ENCODE measurements at places on chromosomes 6 and 20.

DNA sequence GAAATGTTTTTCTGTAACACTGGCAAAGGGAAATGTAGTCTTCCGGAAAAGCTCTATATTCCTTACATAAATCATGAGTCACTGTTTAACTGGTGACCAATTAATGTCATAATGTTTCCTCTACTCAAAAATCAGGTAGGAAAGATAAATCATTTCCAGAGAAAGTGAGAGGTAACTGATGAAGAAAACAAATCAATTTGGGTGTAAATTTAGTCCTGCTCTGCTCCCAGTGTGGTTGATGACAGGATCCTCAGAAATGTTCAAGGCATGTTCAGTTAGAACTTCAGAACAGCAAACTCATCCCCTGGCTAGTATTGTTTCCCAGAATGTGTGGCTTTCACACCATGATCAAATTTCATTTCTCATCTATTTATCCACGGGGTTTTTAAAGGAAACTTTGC is 38.8 kb upstream of the SPACA1 start:
- no peak for DNase-seq

DNA sequence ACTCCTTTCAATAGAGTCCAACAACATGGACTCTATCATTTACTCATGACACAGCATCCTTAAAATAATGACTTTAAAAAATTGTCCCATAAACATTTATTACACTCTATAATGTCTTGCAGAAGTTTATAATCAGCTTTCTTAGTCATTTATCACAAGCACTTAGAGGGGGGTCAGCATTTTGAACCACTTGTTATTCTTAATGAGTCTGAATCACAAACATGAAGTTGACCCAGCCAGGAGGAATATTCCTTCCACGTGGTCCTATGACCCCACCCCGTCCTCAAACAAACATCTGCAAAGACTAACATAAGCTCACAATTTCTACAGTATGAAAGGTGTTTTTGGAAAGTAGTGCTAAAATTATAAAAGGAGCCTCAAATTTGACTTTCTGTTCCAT is 91.1 kb downstream of the MTFR2 start:
- no peak for DNase-seq

DNA sequence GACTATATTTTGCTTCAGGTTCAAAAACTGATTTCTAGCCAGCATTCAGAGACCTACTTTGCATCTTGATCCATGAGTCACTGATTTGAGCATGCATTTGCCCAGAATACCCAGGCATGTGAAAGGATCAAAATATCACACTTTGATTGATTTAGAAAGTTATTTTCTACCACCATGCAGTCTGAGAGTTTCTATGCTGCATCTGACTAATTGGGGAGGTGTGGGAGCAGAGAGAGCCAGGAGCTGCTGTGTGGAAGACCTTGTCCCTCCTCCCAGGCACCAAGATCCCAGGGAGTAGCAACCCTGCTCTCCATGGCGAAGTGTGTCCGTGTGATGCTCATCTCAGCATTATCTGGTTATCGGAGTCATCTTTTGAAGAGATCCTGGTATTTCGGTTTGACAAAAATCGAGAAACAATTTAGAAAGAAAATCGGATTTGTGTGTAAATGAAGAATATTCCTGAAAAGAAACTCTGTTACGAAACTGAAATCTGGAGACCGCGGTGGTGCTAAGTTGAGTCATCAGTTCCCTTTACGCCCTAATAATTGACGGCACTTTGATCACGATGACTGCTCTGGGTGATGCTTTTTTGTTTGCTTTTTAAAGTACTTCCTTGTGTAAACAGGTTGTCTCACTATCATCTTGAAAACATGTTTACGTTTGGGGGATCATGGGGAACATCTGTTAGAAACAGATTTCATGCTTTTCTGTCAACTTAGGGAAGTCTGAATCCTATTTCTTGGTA is 193.4 kb downstream of the BACH2 start:
- DNase-seq, result no peak

- DNase-seq, result no peak
Measured at GRCh38 chr6:112307707-112308106, 39.4 kb upstream of the RFPL4B start.

DNA sequence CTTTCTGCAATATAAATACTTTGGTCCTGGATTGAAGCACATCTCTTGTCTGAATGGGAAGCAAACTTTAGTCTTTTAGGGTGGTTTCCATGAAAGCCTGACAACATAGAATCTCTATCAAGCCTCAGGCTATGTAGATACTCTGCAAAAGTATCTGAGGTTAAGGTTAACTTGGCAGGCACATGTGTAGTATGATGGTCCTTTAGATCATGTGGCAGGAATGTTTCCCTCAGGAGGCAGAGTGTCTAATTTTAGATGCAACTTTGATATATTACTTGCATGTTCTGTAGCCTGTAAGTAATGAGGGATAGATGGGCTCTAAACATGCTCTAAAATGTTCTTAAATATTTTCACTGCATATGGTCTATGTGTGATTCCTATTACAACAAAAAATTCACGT is 8.2 kb downstream of the MYB start:
- DNase-seq, result no peak

GRCh38 chr6:133895573-133896343 is 6.8 kb downstream of the TCF21 start:
- DNase-seq, result no peak

DNA sequence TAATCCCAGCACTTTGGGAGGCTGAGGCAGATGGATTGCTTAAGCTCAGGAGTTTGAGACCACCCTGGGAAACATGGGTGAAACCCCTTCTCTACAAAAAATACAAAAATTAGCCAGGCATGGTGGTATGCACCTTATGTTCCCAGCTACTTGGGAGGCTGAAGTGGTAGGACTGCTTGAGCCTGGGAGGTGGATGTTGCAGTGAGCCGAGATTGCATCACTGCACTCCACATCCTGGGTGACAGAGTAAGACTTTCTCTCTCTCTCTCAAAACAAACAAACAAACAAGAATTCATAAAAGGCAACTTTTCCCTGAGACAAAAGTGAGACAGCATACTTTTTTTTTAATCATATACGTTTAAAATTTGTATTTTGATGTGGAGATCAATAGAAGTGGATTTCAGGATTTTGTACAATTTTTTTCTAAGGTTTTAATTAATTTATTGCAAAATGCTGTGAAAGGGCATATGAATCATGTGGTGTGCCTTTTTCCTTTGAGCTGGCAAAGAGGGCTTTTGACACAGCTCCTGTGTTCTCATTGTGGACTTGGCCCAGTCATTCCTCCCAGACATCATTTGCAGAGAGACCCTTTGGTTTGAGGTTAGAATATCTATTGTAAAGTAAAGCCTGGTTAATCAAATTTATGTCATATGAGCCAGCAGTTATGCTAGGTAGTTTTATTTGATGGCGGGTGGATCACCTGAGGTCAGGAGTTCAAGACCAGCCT is 77.1 kb downstream of the TULP4 start:
- no peak for DNase-seq

DNA sequence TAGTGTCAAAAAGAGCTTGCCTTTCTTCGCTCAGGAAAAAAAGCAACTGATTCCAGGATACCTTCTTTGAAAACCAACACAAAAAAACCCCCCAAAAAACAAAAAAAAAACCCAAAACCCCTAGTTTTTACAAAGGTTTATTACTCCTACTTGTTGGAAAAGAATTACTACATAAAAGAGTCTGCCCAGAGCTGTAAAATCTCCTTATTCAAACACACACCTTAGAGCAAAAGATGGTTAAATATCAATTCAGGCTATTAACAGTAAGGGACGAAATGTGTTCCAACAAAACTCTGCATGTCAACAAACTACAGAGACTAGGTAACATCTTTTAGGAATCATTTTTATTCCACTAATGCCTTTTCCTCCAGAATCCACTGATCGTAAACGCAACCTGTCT is 42.7 kb downstream of the BCAS1 start:
- no peak for DNase-seq

GRCh38 chr6:64081453-64081852 is 445.9 kb downstream of the PHF3 start:
- no peak for DNase-seq

GRCh38 chr6:160882791-160883279 is 108.7 kb upstream of the MAP3K4 start:
- no peak for DNase-seq

DNA sequence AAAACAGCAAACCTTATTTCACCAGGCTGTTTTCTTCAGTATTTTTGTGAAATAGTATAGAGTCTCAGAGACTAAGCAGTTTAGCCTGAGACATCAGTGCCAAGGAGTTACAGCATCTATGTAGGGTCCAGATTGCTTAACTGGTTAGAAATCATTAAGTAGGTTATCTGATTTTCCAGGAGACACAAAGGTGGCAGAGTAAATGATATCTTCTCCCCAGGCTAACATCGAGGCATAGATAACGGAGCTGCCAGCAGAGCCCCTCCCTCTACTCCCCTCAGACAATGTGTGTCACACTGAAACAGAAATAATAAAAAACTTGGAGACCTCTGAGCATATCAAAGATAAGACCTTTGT is 473.0 kb upstream of the CITED2 start:
- no peak for DNase-seq

GRCh38 chr6:111592726-111593511 is 12.8 kb downstream of the TRAF3IP2 start:
- DNase-seq, result no peak

DNA sequence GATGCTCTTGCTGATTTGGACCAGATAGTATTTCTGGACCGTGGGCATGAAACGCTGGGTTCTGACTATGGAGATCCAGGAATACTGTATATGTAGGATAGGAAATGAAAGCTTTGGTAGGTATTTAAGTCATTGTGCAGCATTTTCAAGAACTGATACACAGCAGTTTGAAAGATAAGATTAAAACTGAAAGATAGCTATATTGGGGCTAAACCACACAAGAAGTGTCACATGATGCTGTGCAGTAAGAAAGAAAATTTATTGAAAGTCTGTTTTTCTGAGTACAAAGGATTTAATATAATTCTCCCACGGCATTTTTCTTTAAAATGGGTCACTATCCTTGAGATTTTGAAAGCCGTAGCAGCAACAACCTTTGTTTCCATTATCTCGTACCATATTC is 305 bp downstream of the IL17A start:
- DNase-seq, result no peak

DNA sequence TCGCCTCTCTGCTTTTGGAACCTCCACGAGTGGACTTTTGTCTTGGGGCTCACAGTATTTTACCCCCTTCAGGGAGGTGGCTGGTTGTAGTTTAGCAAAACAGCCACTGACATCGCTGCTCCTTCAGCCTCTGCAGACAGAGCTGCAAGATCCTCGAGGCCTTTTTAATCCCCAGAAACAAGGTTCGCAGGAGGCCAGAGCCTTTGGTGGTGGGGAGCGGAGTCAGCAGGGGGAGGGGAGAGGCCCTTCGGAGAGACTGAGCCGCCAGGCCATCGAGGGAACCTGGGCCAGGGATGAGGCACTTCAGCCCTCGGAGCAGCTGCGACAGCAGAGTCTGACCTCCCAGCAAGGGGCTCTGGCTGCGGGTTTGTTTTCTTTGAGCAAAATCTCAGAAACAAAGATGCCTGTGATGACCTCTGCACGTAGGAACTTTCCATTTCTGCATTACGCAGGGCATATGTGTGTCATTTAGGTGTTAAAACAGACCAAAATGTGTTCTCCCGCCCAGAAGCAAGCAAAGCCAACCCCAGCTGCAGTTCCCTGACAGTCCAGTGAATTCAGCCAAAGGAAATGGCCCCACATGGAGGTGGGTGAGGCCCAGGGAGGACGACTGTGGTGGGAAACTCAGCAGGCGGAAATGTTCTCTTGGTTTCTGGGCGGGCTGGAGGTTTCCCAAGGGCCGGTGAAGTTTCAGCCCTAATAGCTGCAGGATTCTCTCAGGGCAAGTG is 171.2 kb upstream of the SULF2 start:
- no peak for DNase-seq

DNA sequence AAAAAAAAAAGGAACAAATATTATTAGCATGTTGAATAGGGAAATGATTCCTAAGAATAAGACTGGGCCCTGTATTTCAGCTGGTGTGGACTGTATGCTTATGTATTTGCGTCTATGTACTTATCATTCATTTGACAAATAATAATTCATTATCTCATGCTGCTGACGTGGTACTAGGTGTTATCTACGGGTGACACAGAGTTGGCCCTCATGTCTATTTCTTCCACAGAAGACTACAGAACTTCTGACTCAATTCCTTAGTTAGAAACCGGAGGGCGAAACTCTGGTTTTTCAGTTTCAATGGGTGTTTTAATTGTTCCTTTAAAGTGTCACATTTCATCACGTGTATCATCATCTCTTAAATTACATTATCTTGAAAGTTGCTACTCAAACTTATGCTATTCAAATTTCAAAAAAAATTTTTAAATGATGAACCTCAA is 305.9 kb downstream of the CLIC5 start:
- no peak for DNase-seq
